Naive thymus-derived CD8-positive, alpha-beta T cell (primary cell): ENCODE measurements at places on chromosomes 5 and 9.

DNA sequence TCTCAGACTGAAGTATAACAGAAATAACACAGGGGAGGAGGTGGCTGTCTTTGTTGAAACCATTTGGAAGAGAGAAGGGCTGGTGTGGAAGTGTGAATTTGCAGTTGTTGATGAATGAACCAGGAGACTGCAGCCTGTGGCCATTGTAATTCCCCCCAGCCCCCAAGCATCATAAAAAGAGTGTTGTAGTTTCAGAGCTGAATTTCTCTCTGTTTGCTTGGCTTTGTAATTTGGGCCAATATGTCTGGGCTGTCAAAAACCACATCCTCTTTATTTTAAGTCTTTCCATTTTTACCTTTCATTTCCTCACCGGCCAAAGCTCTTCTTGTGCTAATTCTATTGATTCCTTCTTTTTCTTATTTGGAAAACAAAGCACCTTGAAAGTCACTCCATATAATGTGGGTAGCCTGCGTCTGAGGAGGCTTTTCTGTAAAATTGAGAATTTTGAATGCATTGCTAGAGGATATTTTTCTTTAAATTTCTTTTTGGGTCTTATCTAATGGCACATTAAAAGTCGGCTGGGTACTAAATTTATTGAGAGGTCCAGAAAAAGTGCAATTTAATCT lies 383.3 kb downstream of the OSTF1 start:
- no peak for DNase-seq

DNA sequence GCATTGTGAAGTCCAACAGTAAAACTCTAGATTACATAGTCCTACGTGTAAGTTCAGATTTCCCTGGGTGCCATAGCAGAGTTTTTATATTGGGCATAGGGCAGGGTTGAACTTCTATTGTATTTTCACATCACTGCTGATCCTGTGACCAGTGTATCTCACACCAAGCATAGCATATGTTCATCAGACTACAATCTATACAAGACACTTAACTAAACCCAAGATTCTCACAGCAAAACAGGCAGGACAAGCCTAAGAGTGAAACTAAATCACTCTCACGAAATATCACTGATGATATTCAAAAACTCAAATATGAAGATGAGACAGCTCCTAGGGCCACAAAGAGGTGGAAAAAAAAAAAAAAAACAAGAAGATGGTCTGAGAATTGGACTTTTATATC lies 3.2 kb upstream of the PPP1R2B start:
- no peak for DNase-seq

DNA sequence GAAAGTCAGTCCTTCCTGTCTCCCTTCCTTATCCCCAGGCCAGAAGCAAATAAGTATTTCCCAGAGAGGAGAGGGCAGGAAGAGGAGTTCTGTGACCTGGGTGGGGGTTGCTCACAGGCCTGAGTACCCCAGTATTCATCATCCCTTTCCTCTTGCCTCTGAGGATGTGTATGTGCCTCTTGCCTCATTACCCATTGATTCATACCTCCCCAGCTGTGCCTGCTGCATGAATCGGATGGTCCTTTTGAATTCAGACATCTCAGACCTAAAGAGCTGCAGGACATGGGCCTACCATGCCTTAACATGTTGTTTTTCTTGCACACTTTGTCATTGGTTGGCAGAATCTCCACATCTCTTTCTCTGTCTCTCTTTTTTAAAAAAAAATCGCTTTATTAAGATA lies 112.8 kb upstream of the SHB start:
- no peak for DNase-seq

GRCh38 chr9:8895861-8896224 lies 1096.3 kb upstream of the DMAC1 start:
- no peak for DNase-seq

- DNase-seq = no peak
Measured at GRCh38 chr5:45692481-45692880, 3.7 kb downstream of the HCN1 start.

GRCh38 chr9:37784291-37784615 lies 611 bp downstream of the EXOSC3 start:
- DNase-seq = no peak

- no peak for DNase-seq
Measured at GRCh38 chr5:159478950-159479349, 148.7 kb upstream of the IL12B start.

GRCh38 chr5:38291355-38291754 lies 33.0 kb downstream of the EGFLAM start:
- DNase-seq = no peak

DNA sequence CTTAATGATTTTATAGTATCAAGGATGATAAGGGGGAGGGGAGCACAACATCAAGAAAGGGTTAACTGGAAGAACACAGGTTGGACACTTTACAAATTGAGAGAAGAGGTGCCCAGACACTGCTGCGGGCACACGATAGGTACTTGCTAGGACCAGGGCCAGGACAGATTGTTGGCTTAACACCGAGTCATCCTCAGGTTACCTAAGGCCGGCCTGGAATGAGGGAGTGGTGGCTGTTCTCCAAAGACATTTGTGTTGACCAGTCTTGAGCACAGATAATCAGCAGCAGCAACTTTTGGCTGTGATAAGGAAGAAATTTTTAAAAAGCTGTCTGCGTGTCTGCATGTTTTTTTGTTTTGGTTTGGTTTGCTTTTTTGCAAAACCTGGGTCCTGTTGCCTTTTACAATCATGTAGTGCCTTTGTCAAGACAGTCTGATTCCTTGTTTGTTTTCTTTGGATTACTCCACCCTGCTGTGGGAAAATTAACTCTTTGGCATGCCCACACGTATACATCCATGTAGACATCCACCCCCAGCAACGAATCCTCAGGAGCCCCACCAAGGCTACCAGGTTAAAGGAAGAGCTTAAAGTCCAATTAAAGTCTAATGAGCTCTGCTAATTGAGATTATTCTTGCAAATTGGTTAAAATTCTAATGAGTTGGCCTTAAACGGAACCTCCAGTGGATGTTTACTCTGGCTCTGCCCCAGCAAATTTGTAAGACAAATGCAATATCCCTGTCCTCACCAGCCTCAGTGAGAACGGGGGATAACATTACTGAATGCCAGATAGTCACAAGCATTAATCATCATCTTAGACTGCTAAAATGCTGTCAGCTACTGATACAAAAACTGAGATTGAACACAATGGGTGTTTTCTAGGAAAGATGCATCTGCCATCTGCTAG lies 382.3 kb downstream of the ACTL7B start:
- no peak for DNase-seq

- DNase-seq = no peak
Measured at GRCh38 chr5:31937226-31937625, 236.9 kb downstream of the GOLPH3 start.

- no peak for DNase-seq
Measured at GRCh38 chr9:36443581-36443980, 43.5 kb upstream of the RNF38 start.

GRCh38 chr9:37082214-37082765 lies 38.1 kb upstream of the ZCCHC7 start:
- DNase-seq = no peak

GRCh38 chr5:27722337-27722736 lies 684.0 kb upstream of the CDH9 start:
- DNase-seq = no peak

GRCh38 chr5:138252944-138253343 lies 21.5 kb downstream of the GFRA3 start:
- DNase-seq = no peak

- DNase-seq = no peak
Measured at GRCh38 chr9:70111042-70111602, 67.5 kb downstream of the MAMDC2 start.

DNA sequence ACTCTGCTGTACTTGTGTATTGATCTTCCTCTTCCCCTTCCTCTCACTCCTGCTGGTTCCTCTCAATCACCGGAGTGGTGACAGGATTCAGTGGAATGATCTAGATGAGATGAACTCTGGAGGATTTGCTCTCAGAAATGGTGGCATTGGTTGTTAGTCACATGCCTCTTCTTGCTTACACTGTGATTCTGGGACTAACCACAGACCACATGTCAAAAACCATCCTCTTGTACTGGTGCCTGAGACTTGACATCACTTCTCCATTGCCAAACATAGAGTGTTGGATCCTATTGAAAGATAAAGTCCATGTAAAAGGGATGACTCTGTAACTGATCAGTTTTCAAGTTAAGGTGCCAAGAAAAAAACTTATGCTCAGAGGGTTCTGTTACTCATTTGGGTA lies 506.5 kb downstream of the DMAC1 start:
- DNase-seq = no peak

DNA sequence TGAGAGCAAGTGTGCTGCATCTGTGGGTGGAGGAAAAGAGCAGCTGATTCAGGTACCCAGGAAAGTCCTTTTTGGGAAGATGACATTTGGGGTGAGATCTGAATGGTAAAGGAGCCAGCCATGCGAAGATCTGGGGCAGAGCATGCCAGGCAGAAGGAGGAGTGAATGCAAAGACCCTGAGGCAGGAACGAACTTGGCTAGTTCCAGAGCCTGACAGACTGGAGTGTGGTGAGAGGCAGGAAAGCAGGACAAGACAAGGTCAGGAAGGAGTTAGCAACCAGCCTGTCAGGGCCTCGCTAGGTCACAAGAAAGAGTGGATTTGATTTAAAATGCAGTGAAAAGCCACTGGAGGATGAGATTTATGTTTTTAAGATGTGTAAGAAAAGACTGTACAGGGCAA lies 28.2 kb downstream of the RGS7BP start:
- DNase-seq = no peak

- DNase-seq = peak; percentile 28
Measured at GRCh38 chr9:113682297-113682771, 193.8 kb upstream of the ZNF618 start.

DNA sequence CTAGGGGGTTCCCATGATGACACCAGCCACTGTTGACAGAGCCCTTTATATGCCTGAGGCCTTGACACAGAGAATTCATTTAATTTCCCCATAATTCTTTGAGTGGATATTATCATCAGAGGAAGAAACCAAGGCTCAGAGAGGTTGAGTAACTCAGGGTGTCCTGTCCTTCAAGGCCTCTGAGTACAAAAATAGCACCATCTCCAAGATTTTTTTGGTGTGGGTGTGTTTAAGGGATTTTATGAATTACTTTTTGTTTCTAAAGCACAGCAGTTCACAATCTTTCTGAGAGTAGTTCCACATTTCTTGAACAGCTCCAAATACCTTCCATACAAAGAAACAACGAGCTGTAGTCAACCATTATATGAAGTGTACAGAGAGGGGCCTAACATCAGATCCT lies 6.2 kb upstream of the GSN start:
- DNase-seq = no peak

GRCh38 chr5:92372766-92373165 lies 989.6 kb upstream of the ARRDC3 start:
- no peak for DNase-seq

DNA sequence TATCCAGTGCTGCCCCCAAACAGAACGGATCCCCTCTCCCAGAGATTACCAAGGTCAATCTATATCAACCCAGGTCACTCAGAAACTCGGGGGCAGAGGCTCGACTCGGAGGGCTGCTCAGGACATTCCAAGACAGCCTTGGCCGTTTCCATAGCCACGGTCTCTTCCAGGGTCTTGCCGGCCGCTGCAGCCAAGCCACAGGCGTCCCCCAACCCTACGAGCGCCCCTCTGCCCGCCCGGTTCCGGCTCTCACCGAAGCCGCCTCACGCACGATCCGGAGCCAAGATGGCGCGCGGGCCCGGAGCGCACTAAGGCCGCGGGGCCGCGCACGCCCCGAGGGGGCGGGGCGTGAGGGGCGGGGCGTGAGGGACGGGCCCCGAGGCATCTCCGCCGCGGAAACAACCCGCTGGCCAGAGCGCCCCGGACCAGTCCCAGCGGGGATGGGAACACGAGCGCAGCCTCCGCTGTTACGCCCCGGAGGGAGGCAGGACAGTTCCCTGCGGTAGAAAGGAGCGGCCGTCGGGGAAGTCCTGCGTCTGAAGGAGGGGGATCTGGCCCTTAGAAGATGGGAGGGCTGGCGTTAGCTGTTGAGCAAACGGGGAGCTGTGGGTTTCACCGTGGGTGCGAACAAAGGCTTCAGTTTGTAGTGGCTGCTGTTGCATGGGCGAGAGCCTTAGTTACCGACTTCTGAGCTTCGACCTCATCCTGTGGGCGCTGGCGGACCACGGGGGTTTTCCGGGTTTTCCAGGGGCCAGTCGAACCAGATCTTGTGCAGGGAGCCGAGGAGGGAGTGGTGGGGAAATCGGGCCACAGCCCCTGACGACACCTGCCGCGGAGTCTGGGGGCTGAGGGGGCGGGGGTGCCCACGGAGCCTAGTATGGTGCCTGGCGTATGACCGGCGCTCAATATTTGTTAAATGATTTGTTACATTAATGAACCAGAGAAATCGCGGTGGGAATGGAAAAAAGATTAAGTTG lies at the start of gene RPP25L:
TSS of gene RPP25L (minus strand) at position 287 of the 977 bp plus-strand sequence. CDS start 801 bp downstream, outside the sequence.
- peak; percentile 92 for DNase-seq

DNA sequence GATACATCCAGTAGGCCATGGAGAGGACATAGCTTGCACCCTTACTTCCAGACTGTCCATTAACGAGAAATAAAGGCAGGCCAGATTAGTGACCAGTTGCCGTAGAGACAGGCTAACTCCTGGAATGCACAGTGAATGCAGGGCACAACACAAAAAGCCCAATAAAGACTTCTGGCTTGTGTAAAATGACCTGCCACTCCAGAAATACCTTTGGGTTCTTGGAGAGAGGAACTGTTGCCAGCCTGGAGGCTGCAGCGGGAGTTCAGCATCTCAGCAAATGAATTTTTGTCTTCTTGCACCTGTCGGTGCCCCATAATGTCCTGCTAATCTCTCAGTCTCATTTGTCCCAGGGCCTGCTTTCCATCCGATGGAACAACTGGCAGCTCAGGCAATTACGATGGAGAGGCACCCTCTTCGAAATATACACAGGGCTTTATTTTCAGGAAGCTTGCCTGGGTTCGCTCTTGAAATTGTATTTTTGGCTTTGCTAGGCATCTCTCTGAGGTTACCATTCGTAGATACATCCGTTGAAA lies 538.8 kb upstream of the ZNF462 start:
- no peak for DNase-seq

DNA sequence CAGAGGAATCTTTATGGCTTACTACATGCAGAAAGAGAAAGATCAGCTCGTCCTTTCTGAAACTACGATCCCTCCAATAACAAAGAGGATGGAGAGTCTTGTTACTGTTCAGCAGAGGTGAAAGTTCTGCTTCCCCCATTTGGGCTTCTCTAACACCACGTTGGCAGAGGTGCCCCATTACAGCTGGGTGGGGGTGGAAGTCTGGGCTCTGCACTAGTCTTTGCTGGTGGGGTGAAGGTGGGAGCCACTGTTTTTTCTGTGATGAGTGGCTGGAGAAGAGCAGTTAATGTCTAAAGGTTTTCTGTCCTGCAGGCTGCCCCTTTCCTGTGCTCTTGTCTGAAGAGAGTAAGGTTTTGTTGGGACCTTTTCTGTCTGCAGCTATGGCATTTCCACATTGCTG lies 64.7 kb upstream of the OTULINL start:
- no peak for DNase-seq

DNA sequence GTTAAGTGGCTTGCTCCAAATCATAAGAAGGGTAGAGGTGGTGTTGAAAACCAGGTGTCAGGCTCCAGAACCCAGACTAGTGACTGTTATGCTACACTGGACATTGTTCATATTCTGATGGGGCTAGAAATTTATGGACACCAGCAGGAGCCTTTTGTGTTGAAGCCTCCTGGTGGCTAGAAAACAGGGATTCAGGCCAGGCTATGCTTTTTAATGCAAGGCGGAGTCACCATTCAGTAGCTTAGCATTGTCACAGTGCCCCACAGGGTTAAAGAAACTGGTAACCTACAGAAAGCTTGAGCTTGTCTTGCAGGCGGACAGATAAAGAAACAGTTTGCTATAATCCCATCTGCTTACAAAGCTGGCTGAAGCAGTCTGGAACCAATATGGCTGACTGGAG lies 23.0 kb upstream of the GOLM1 start:
- no peak for DNase-seq

GRCh38 chr9:134024214-134024792 lies 978 bp upstream of the BRD3OS start:
- DNase-seq = no peak

GRCh38 chr9:12785260-12785770 lies 10.5 kb downstream of the LURAP1L start:
- DNase-seq = no peak
